ENCODE measurements at places on chromosomes 6 and 20.

GRCh38 chr6:13668291-13668928 lies 43.2 kb downstream of the RANBP9 start:
- no peak for DNase-seq

- no peak for DNase-seq
Measured at GRCh38 chr6:75397656-75398465, 95.7 kb downstream of the FILIP1 start.

DNA sequence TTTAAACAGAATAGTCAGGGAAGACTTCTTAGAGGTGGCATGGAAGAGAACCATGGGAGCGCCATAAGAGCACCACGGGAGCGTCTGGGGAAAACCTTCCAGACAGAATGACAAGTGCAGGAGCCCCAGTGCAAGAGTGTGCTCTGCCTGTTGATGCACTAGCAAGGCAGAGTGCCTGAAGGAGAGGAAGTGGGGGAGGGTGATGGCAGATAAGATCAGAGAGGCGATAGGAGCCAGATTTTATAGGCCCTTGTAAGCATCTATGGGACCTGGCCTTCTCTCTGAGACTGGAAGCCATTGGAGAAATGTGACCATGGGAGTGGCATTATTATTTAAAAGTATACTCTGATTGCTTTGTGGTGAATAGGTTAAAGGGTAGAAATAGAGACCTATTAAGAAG lies 13.1 kb downstream of the FUCA2 start:
- no peak for DNase-seq

DNA sequence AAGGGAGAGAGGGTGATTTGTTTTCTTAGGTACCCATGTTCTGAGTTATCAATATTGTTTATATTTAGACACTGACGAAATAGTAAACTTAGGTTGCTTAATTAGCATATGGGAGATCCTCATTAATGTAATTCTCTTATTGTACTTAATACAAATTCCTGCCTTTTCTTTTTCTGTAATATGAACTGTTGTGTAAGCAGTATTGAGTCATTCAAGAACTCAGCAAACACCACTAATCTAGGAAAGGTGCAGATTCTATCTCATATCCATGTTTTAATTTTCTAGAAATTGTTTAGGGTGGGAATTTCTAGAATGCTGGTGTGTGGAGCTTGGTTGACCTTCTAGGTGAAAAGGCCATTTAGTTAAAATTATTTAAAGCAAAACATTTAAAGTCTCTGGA lies 216.0 kb downstream of the ZFAND3 start:
- no peak for DNase-seq

DNA sequence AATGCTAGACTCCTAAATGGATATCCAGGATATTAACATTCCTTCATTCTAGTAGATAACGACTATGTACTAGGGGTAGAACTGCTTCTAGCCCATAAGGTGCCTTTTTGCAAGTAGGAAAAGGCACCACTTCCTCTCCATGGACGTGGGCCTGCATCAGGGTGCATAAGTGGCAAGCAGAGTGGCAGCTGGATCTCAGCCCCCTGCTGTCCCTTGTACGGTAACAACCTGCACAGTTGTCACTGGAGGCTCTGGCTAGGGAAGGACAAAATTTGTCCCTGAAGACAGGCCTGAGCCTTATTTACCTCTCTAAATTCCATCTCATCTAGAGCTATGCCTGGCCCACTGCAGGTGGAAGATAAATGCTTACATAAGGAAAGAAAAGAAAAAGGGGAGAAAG lies 42.5 kb upstream of the SAYSD1 start:
- DNase-seq: no peak

GRCh38 chr20:35269055-35269781 lies 8.7 kb downstream of the MMP24OS start:
- no peak for DNase-seq

DNA sequence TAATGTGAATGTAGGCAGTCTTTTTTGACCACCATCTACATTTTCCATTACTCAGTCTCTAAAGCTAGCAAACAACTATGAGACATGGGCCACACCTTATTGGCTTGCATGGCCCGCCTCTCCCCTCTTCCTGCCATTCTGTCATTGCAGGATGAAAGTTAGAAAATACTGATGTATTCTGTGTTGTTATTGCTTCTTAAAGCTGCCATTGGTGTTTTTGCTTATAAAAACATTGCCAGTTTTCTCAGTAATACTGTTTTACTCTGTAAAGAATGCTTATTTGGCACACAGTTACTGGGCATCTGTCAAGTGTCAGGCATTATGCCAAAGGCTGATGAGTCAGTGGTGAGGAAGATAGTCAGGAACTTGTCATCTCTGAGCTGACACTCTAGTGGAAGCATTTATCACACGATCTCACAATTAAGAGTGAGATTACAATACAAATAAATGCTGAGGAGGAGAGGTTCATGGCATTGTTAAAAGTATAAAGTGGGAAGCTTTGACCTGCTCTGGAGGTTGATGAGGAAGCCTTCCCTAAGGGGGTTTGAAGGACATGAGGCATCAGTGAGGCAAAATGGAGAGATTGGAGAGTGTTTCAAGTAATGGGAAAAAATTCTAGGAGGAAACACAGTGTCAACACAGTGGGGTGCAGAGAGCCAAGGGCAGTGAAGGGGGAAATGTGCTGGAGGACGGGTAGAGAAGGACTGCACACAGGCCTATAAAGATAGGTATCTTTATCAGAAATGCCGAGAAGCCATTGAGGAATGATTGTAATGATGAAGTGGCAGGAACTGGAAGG lies 14.7 kb downstream of the KLHL32 start:
- DNase-seq: no peak

- no peak for DNase-seq
Measured at GRCh38 chr6:13272131-13273046, 55.9 kb downstream of the TBC1D7 start.

GRCh38 chr6:128899341-128900050 lies 16.6 kb downstream of the LAMA2 start:
- no peak for DNase-seq

DNA sequence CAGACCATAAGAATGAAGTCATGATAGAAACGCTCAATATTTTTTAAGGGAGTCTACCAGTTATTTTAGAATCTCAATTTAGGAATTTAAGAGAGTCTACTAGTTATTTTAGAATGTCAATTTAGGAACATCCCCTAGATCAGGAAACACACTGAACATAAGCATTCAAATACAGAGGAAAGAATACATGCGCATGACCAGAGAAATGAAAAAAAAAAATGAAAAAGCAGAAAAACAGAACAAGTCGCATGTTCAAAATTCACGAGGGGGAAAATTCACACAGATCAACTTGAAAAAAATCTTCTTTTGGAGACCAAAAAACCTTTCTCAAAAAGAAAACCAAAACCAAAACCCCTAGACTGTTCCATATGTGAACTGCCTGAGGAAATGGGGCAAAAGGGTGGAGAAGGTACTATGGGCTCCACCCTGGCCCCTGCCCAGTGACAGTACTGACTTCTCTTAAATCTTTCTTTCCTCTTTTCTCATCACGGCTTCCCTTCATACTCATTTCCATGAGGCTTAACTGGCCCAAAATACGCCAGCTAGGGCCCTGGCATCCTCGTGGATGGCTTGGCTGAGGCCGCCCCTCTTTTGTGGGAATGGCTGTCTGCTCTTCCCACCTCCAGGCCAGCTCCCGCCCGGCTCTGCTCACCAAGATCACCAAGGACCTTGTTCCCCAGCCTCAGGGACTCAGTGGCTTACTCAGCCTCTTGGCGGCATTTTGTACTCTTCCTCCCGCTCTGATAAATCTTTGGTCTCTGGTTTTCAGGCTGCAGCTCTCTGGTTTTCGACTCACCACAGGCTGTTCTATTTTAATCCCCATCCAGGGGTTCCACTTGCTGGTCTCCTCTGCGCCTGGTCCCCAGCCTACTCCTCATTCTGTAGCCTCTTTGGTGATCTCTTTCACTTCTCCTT lies 11.2 kb downstream of the ZBTB2 start:
- DNase-seq: no peak

- DNase-seq: no peak
Measured at GRCh38 chr6:71537717-71538116, 249.1 kb downstream of the OGFRL1 start.

DNA sequence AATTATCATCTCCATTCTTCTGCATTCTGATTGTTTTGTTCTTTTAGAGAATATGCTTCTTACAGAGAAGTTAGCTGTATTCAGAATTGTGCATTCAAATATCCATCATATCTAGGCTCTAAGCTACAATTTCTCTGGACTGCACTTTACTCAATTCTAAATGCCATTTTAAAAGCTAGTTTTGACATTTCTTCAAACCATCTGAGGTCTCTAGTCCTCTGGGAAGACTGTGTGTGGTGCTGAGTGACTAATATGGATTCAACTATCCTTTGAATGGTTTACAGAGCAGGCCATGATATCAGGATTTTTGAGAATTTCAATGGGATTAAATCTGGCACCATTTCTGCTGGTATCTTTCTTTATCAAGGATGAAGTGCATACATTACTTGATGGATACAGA lies 285.7 kb downstream of the BTBD3 start:
- no peak for DNase-seq

GRCh38 chr6:27507041-27507956 lies 34.4 kb upstream of the ZNF184 start:
- DNase-seq: no peak

- DNase-seq: no peak
Measured at GRCh38 chr6:54991761-54992330, 145.3 kb downstream of the FAM83B start.

- DNase-seq: no peak
Measured at GRCh38 chr6:34459899-34460593, 5.8 kb upstream of the PACSIN1 start.

- DNase-seq: no peak
Measured at GRCh38 chr6:7431674-7432390, 42.2 kb downstream of the RIOK1 start.

DNA sequence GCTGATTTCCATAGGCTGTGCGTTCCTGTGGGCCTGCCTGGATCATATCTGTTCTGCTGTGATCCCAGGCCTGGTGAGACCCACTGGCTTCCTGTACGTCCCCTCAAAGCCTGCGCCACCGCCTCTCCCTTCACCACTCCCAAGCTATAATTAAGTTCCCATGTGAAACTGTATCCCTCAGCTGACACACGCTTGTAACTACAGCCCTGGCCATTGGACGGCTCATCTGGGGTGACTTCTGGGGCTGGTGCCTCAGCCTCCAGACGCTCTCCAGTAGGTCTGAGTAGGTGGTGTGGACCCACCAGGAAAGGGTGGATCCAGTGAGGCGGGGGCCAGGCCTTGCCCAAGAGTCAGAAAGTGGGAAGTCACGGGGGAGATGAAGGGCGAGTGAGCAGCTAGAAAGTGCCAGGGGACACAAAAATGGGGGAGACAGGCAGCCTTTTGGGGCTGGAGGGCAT lies 21.0 kb downstream of the PPARD start:
- DNase-seq: no peak

DNA sequence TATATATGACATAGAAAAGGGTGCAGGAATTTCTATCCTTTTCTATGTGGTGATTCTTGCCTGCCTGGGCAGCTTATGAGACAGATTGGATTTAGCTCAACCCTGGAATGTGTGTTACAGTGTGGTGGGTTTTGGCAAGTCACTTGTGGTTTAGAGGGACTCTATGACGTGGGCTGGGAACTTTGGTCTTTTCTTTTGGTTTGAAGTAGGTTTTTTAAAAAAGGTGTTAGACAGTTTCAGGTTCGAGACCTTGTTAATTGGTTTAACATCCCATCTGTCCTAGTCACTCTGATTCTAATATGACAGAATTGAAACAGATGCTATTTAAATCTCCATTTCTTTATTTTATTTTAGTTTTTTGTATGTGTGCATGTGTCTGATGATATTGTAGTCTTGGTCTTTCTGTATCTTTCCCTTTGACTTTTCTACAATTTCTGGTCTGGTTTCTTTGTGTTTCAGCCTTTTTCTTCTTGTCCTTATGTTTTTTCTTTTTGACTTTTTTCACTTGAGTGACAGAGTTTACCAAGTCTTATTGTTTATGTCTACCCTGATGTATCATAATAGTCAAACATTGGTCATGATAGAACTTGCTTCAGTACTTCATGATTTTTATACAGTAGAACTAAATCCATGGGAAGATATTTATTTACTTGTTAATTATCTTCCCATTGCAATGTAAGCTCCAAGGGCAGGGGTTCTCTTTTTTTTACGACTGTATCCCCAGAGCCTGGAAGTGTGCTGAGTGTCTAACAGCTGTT lies 174.3 kb downstream of the CDKAL1 start:
- no peak for DNase-seq

DNA sequence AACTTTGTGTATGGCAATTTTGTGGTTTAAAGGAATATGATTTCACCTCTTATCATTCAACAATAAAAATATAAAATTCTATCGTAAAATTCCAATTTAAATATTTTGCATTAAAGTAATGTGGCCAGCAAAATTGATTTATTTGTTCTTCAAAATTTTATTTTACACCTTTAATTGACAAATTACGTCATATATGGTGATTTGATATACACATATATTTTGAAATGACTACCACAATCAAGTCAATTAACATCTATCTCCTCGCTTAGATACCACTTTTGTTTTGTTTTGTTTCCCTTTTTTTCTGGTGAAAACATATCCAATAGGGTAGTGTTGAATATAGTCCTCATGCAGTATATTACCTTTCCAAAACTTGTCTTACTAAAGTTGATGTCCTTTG lies 467.6 kb upstream of the HS3ST5 start:
- no peak for DNase-seq

- no peak for DNase-seq
Measured at GRCh38 chr6:12483712-12484111, 193.6 kb downstream of the EDN1 start.

- DNase-seq: no peak
Measured at GRCh38 chr20:32203356-32204204, 4.0 kb downstream of the PLAGL2 start.

DNA sequence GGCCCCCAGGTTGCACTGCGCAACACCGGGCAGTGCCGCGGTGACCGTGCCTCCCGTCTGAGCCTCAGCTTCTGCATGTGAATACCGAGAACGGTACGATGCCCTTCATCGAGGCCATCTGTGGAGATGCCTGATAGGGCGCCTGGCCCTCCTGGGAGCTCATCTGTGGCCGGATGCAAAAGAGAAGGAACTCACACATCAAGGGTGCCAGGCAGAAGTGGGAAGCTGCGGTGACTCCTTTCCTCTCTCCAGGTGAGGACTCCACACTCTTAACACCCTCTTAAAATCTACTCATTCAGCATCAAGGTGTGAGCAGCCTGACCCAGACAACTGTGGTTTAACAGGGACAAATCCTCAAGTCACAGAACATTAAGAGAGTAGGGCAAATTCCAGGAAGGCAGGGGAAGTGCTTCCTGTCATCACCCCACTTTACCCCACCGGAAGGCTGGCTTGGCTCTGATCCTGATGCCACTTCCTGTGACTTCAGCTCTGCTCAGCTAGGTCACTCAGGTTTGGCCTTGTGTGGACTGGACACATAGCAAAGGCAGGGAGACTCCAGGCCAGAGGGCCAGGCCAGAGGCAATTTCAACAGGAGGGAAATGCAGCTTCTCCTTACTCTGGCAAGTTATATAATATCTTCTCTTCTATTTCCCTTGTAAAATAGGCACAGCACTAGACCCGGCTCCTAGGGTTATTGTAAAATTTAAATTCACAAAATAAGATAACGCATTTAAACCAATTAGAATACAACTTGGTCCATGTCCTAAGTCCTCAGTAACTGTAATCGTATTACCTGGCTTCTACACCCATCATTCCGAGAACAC lies 69.4 kb downstream of the CPNE5 start:
- no peak for DNase-seq

GRCh38 chr20:36330091-36330490 lies 24.0 kb downstream of the DLGAP4 start:
- DNase-seq: no peak

Measured in stimulated activated CD8-positive, alpha-beta memory T cell treated with anti-CD3 and anti-CD28 coated beads, Interleukin-7, amount 100 ng/mL, for 24 hours (primary cell).